ENCODE measurements at places on chromosomes 4 and X.

- peak; percentile 91 for DNase-seq
These were observed 43.7 kb downstream of the NSG1 start for GRCh38 chr4:4430492-4431195.

DNA sequence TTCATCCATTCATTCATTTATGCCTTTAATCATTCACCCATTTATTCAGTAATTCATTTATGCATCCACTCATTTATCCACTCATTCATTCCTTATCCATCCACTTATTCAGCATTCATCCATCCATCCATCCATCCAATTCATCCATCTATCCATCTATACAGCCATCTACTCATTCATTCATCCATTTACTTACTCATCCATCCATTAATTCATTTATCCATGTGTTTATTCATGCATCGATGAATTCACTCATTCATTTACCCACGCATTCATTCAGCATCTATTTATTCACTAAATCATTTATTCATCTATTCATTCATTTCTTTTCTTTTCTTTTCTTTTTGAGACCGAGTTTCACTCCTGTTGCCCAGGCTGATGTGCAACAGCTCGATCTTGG is 10.4 kb downstream of the P2RY8 start:
- no peak for DNase-seq

DNA sequence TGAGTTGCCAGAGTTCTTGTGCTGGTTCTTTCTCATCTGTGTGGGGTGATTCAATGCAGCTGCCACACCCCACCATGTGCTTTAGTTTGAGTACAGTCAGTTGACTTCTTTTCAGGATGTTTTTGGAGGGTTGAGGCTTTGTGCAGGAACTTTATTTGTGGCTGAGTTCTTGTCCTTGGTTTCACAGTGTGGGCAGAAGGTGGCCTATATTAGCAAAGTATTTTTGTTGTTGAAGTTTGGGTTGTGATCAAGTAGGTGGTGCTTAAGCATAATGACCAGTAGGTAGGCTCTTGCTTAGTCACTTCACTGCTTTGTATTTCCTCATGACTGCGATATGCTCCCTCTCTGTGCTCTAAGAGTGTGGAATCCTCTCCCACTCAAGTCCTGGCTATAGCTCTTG is 80.3 kb downstream of the ARHGAP24 start:
- no peak for DNase-seq

DNA sequence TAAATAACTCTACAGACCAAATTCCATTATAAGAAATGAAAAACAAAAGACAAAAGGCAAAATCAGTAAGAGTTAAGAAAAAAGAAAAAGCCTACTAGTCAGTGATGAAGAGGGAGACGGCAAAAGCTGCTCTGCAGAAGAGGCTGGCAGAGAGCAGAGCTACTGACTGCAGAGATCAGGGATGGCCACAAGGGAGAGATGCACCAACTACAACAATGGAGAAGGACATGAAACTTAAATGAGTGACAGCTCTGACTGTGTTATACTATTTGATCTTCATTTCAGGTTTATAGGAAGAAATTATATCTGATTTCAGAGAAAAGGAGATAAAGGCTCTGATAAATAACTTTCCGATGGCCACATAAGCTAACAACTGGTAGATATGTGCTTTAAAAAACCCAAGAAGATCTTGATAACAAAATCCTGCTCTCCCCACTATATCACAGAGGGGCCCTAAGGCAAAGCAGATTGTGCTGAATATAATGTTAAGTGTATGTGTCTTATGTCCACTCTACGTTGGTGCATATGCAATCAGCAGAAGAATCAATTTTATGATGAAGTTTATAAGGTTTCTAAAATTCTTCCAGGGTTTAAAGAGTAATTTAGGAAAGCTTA is 58.4 kb upstream of the COX18 start:
- DNase-seq, result peak; percentile 26

- DNase-seq, result peak; percentile 65
These were observed 1.7 kb downstream of the PDGFRA start for GRCh38 chr4:54230484-54231418.

DNA sequence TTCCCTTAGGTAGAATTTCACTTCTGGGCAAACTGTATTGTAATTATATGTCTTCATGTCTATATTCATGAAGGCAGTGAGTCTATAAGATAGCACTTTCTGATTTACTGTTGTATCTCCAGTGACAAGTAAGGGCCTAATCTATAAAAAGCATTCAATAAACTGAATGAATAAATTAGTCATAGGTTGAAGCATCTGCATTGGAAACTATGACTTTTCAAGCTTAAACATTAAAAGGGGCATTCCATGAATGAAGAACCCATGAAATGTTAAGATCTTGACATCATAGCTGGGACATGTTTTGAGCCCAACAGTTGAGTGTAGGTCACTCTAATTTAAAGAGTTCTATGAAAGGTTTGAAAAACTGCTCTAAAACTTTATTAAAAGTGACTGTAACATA is 159.3 kb upstream of the LCORL start:
- no peak for DNase-seq

DNA sequence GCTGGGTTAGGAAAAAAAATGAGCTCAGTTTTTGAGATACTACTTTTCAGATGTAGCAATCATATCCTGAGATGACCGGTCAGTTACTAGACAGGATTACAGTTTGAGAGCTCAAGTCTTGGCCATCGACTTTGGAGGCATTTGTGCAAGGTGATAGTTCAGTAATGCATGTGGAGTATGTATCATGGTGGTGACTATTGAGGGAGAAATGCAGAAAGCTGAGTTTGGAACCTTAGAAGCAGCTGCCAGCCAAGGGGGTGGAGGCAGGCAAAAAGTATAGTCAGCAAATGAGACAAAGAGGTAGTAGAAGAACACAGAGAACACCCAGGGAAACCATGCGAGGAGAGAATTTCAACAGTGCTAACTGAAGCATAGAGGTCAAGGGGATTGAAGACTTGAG is 48.7 kb upstream of the SLC4A4 start:
- peak; percentile 67 for DNase-seq

- DNase-seq, result no peak
These were observed 252.7 kb downstream of the CENPC start for GRCh38 chr4:67292636-67293035.

DNA sequence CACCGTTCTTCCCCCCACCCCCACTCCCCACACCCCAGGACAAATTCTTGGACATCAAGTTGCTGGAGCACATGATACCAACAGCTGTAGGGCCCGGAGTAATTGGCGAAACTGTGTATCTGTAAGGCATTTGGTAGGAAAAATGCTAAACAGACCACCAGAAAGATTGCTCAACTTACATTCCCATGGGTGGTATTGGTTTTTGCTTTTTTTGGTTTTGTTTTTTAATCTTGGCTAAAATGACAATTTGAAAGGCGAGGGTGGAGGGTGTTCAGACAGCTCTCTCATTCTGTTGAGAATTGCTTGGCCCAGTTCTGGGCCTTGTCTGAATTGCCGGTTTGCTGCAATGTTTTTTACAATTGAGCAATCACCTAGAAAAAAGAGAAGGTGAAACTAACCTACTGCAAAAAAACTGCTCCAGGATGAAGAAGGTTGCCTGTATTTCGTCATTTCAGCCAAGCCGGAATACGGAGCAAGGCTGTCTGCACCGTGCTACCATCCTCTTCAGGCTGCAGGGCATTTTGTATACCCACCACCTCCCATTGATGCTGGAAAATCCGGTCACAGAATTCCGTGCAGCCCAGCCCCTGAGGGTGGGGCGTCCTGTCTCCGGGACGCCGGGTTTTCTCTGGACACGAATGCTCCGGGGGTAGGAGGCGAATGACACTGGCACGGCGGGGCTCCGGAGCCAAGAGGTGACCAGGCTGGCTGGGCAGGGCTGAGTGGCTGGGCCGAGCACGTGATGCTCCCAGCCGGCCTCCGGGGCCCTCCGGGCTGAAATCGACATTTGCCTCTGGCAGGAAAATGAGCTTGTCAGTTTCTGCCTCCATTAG is at the start of gene CLCN4:
Gene CLCN4, plus strand, starts transcription at position 777 of the 833 bp plus-strand sequence. CDS start 28,058 bp downstream, outside the sequence.
- DNase-seq, result peak; percentile 73

- DNase-seq, result no peak
These were observed 5.6 kb downstream of the CETN2 start for GRCh38 chrX:152824841-152825374.

DNA sequence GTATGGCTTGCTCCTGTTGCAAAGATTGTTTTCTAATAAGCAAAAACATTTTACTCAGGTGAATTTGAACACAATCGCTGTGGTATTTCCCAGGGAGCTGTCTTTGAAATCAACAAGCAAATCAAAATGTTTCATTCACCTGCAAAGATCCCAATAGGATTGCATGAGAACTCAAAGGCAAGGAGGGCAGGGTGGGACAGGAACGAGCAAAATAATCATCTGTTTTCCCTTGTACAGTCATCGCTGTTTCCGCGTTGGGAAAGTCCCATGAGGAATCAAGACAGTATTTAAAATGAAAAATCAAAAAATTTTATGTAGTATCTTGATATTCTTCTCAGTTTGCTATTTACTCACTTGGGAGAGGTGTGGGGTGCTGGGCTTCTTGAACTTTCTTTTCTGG is 198.8 kb downstream of the STIM2 start:
- DNase-seq, result no peak

GRCh38 chrX:8914681-8915080 is 113.5 kb upstream of the FAM9A start:
- peak; percentile 10 for DNase-seq

DNA sequence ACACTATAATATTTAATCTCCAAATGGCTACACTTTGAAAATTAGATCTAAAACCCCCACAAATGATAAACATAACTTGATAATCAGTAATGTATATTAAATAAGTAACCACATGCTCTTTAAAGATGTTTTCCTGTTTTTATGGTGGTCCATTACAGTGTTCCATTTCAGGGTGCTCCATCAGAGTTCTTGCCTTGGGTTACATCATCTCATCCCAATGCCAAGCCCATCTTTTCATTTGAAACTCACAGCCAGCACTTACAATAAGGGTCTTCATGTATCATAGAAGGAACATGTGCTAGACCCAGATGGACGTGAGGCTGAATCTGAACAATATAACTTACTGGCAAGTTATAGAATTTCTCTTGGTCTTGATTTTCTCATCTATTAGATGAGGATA is 10.5 kb upstream of the PAQR3 start:
- DNase-seq, result no peak

GRCh38 chr4:118821590-118822293 is 14.2 kb downstream of the SEC24D start:
- no peak for DNase-seq

GRCh38 chr4:53779025-53779424 is 187.7 kb upstream of the LNX1 start:
- no peak for DNase-seq

DNA sequence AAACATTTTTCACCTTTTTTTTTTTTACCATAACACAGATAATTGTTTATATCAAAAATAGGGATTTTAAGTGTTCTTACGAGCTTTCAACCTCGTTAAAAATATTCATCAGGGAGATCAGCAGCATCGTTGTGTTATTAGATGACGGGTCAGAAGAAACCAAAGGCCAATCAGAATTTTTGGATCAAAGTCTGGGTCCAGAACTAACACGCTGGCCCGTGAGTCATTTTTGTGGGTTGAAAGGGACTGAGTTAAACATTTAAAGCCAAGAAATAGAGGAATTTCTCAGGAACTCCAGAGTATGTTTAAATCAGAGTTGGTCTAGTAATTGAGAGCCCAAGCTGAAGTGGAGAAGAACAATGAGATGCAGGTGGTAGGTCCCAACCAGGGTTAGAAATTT is 170.8 kb downstream of the TLL1 start:
- no peak for DNase-seq

DNA sequence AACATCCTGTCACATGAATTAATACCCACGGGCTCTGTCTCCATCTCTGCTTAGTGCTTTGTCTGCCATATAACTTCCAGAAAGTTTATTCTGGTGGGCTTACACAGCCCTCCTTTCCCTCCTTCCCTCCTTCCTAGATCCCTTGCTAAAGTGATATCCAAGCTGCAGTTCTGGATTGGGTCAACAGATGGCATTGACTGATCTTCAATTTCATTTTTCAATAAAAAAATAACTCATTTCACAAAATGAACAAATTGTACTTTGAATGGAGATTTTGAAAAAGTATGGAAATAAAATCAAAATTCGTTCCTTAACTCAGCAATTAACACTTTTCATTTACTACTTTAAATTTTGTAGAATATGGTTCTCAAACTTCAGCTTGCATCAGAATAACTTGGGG is 94.9 kb downstream of the NXF2 start:
- DNase-seq, result no peak

GRCh38 chr4:98260047-98260578 is 1.1 kb upstream of the RAP1GDS1 start:
- DNase-seq, result peak; percentile 59

- no peak for DNase-seq
These were observed 137.4 kb upstream of the MAMLD1 start for GRCh38 chrX:150225756-150226155.

DNA sequence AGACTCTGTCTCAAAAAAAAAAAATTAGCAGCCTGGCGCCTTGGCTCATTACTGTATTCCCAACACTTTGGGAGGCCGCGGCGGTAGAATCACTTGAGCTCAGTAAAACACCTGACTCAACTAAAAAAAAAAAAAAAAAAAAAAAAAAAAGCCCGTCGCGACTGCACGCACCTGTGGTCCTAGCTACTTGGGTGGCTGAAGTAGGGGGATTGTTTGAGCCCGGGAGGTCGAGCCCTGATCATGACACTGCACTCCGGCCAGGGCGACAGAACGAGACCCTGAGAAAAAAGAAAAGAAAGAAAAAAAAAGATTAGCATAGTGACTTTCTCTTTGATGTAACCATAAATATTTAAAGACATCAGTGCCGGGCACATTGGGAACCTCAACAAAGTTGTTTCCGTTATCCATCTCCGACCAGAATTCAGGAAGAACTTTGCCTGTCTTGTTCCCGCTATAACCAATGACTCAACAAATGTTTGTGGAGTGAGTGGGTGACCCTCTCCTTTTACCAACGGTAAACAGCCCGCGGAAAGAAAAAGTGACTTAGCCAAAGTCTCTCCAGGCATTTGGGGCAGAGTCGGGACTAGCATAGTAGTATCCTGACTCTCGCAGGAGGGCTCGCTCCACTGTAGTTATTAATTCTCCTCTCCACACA is 553 bp upstream of the MED28 start:
- peak; percentile 71 for DNase-seq

DNA sequence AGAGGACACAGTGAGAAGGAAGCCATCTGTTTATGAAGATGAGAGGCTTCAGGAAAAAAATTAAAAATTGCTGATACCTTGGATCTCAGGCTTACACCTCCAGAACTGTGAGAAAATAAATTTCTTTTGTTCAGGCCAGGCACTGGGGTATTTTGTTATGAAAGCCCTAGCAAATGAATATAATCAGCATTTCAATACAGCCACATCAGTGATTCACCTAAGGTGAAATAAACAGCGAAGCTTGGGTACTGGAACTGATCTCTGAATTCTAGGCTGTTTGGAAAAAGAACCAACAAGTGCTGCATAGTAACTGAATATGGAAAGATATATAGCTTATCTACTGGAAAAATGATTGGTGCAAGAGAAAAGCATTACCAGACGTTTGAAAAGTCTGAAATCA is 88.5 kb downstream of the PDS5A start:
- no peak for DNase-seq

- DNase-seq, result peak; percentile 42
These were observed at the start of gene KLF8 for GRCh38 chrX:56232221-56233082. KLF8 (plus strand) TSS chrX:56232356; CDS start chrX:56233335, 979 bp downstream.

GRCh38 chr4:5524446-5525299 is 183.7 kb downstream of the EVC2 start:
- peak; percentile 18 for DNase-seq

All from GM03348 (cell line).